ENCODE measurements at places on chromosomes 4 and X. TPM values are rescaled to one million over a fixed set of nuclear protein-coding genes. Genes with fewer than 3 reads are reported as not detected.

GRCh38 chr4:6424425-6424824, 48.0 kb downstream of the PPP2R2C start:
- no peak for DNase-seq

DNA sequence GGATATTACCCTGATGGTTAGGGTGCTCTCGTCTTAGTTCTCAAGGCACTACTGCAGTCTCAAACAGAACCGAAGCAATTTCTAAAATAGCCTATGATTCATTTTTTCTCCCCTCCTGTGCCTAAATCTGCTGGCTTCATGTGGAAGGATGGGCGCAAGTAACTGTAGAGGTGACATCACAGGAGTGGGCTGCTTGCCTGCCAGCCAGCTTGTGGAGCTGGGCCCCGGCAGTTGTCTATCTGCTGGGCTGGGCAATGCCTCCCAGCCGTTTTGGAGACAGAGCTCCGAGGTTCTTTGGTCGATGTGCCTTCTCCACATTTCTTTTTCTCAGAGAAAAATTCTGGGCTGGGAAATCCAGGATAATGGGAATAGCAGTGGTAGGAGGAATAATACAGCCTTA, 34.3 kb upstream of the CITED1 start:
- DNase-seq, result no peak

- no peak for DNase-seq
Measured at GRCh38 chr4:66736606-66737005, 808.7 kb downstream of the CENPC start.

DNA sequence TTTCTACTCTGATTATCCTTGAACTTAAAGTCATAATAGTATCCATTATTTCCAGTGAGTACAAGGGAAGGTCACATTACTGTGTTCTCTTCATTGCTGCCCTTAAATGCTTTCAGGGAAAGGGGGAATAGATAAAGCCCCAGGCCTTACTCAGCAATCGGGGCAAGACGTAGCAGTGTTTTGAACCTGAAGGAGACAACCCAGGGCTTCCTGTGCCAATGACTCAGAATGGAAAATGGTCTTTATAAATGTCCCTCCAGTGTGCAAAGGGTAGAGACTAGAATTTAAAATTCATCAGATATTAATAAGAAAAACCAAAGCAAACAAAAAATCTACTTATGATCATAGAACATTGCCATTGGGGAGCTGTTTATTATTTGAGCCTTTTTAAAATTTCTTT, 23.7 kb downstream of the TLR8 start:
- no peak for DNase-seq

DNA sequence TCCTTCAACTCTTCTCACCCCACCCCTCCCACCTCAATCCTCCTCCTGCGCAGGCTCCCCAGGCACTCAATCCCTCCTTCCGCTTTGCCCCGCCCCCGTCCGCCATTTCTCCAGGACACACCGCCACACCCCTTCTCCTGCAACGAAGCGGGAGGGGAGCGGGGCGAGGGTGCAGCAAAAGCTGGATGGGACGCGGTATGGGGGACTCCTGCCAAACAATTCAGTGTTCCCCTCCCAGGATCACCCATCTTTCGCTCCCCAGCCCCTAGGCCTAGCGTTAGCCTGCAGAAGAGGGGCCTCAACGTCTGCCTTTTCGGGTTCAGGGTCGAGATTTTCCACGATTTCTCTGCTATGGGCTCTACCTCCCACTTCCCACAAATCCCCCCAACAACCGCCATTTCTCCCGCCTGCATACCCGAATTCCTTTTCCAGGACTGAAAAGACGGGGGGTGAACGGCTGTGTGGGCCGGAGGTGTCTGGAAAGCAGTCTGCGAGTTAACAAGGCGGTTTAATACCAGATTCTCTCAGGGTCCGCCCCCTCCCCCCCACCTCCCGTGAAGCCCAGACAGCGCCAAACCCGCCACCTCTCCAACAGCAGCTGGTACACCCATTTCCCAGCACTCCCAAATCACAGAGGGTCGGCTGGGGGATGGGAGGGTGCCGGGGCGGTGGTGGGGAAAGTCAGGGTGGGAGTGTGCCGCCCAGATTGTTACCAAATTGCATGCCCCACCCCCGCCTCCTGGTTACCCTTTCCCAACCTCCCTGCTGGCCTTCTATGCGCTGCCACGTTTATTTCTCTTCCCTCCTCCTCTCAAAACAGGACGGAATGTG, 774 bp downstream of the ARMCX2 start:
- DNase-seq, result no peak

The MAGEB10 gene
- polyA plus RNA-seq, result not detected

The LARP1B gene
- polyA plus RNA-seq, result 8.8 TPM

Measured in BJ (cell line).